ENCODE measurements at places on chromosomes 4 and X. TPM values are rescaled to one million over a fixed set of nuclear protein-coding genes. Genes with fewer than 3 reads are reported as not detected.

SMIM14 gene
- 32.3 TPM for total RNA-seq

RPGR gene
- total RNA-seq: 8.5 TPM

ADAD1 gene
- not detected for total RNA-seq

GUCY1A1 gene
- total RNA-seq: 0.20 TPM

FGD1 gene
- total RNA-seq: 36.3 TPM

NSDHL gene
- 26.1 TPM for total RNA-seq

FANCB gene
- 13.2 TPM for total RNA-seq

PSAPL1 gene
- not detected for total RNA-seq

MAP3K15 gene
- 4.4 TPM for total RNA-seq

MSANTD1 gene
- 0.99 TPM for total RNA-seq

KCNIP4 gene
- not detected for total RNA-seq

FRG2 gene
- total RNA-seq: not detected

RPL10 gene
- 2,241 TPM for total RNA-seq

RPA4 gene
- not detected for total RNA-seq

TENM3 gene
- total RNA-seq: 59.7 TPM

FAM149A gene
- total RNA-seq: 14.6 TPM

RNF212 gene
- total RNA-seq: 2.7 TPM

OPRPN gene
- total RNA-seq: not detected

ERCC6L gene
- total RNA-seq: 19.8 TPM

TAF7L gene
- 0.17 TPM for total RNA-seq

GRCh38 chrX:20285511-20285910, 18.8 kb upstream of the RPS6KA3 start:
- no peak for DNase-seq

DNA sequence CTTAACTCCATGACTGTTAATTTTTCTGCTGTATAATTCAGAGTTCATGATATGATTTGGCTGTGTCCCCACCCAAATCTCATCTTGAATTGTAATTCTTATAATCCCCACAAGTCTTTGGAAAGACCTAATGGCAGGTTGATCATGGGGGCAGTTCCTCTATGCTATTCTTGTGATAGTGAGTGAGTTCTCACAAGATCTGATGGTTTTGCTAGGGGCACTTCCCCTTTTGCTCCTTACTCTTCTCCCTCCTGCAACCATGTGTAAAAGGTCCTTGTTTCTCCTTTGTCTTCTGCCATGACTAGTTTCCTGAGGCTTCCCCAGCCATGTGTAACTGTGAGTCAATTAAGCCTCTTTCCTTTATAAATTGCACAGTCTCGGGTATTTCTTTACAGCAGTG, 1751.9 kb downstream of the ARAP2 start:
- DNase-seq: no peak

DNA sequence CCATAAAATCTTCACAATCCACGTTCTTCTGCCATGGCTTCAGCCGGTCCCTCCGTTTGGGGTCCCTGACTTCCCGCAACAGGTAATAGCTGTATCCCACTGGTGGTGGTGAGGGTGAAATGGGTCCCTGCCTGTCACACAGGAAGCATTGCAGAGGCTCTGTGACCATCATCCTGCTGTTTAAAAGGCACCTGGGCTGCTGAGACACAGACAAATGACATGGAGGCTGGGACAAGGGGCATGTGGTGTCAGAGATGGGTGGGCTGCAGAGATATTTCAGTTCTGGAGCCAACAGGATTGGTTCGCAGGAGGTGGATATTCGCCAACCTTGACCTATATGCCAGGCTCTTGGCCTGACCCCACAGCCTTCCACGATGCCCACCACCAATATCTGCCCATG, 82.1 kb downstream of the JAKMIP1 start:
- DNase-seq: no peak

DNA sequence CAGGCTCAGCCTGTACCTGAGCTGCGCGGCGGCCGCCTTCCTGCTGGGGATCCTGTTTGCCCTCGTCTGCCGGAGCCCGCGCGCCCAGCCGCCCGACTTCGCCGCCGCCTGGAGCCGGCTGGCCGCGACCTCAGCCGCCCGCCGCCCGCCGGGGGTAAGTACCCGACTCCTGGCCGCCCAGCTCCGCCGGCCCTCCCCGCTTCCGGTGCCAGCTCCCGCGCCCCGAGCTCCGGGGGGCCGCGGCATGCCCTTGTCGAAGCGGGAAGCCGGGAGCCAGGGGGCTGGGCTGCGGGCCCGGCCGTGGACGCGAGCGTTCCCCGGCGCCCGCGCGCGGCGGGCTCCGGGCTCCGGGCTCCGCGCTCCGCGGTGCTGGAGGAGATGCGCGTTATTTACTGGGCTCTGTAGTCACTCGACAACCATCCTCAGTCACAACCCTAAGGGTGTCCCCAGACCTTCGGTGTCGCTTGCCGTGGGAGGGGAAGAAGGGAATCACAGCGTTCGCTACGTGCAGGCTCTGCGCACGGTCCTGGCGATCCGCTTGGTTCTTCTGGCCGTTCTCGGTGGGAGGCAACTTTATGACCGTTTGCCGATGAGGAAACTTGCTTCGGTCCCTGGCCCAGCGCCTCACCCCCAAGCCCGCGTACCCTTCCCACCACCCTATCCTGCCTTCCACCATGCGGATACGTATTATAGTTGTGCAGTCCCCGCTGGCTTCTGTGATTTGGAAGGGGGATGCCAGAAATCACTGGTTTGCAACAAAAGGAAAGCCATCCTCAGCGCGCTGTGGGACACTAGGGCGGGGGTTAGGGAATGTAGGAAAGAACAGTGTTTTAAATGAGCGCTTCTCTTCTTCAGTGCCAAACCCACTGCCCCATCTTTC, 944 bp downstream of the SNX25 start:
- peak; percentile 59 for DNase-seq

DNA sequence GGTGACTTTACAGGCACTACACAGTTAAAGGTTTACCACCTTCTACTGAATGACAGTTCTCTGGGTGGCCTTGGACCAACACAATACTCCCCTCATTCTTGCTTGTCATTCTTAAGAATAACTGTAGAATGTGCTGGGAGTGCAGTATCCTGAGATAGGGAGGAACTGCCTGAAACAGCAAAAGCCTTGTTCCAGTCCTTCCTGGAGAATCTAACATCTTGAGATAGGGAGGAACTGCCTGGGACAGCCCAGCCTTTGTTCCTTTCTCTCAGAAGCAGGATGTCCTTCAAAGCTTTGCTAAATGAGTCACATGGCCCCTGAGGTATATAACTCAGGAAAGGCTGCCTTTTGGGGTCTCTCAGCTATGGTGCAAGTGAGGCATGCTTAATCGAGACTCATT, 145.7 kb upstream of the MBNL3 start:
- no peak for DNase-seq

GRCh38 chr4:76984788-76985211, 35.2 kb downstream of the SEPTIN11 start:
- no peak for DNase-seq

GRCh38 chr4:16659079-16659478, 239.4 kb downstream of the LDB2 start:
- DNase-seq: no peak

- DNase-seq: peak; percentile 37
Measured at GRCh38 chr4:177051473-177052060, 258.1 kb upstream of the NEIL3 start.

GRCh38 chr4:82382751-82383150, 9.0 kb upstream of the HNRNPD start:
- DNase-seq: no peak

GRCh38 chr4:169092889-169093522, 83.0 kb upstream of the CBR4 start:
- no peak for DNase-seq

- DNase-seq: peak; percentile 29
Measured at GRCh38 chr4:14787894-14788293, 214.4 kb upstream of the CPEB2 start.

GRCh38 chr4:15656038-15656470, 897 bp upstream of the FBXL5 start:
- no peak for DNase-seq

DNA sequence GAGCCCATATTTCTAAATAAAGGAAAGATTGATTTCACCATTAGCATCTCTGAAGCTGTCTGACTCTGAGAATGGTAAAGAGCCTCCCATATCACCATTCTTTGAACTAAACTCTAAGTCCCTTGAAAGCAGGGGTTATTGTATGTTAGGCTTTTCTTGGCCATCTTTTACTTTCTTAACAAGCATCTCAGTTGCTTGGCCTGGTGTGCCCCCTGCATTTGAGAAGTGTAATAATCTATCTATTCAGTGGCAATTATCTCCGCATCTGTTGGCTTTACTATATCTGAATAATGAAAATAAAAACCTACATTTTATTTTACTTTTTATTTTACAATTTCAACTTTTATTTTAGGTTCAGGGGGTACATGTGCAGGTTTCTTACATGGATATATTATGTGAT, 128.3 kb upstream of the ARMCX2 start:
- no peak for DNase-seq

GRCh38 chr4:181365671-181366070, 877.5 kb upstream of the TENM3 start:
- DNase-seq: no peak

DNA sequence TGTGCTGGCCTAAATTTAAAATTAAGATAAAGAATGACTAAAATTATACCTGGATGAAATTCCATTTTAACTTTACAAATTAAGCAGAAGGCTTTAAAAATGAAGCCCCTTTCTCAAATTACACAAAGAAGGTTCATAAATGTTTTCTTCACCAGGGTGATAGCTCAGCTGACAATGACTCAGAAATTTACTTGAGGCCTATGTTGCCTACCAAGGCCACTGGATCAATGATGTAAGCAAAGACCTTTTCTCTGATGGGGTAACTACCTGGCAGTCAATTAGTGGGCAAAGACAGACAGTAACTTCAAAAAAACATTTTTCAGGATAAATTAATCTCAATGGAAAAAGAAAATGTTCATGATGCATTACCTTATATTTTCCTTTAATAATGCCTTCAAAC, 23.9 kb upstream of the GPR34 start:
- no peak for DNase-seq

- DNase-seq: no peak
Measured at GRCh38 chrX:107669261-107669660, 41.0 kb downstream of the PRPS1 start.

DNA sequence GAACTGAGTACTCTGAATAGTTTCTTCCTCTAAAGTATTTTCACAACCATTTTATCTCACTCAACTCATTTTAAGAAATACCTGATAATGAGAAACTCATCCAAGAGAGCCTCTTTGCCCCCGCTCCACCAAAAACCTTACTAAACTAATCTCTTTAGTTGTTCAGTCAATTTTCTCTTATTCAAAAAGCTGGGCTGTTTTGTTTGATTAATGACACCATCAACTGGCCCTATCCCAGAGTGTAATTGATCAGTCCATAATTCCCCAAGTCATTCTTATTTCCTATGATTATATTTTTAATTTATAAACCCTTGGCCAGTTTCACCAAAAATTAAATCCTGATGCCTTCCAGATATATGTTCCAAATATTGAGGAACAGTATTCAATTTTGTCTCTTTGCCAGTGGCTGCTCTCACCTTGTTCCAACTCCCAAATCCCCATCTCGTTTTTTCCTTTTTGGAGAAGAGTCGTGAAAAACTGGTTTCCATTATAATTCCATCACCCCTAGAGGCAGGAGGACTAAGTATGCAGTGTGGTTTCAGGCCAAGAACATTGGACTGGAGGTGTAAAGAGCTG, 10.4 kb downstream of the LIMCH1 start:
- DNase-seq: no peak

GRCh38 chrX:146433771-146434170, 375.8 kb upstream of the CXorf51B start:
- DNase-seq: no peak

GRCh38 chr4:169420291-169420690, 149.5 kb upstream of the SH3RF1 start:
- no peak for DNase-seq

- DNase-seq: no peak
Measured at GRCh38 chr4:109560687-109561461, 828 bp downstream of the MCUB start.

DNA sequence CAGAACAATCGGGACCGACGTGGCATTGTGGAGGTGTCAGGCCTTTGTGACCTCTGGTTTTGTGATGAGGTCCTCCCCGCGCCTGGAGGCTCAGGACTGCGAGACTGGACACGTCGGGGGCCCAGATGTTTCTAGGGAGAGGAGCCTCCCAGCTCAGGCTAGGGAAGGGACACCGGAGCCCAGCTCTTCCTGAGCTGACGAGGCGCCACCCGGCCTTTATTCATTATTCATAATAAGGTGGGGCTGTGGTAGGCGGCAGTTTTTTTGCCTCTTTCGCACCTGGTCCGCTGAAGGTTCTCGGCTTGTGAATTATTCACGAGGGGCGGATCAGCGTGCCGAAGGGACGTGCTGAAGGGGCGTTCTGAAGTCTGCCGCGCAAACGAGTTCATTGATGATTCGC, 2.3 kb upstream of the UBA1 start:
- peak; percentile 17 for DNase-seq

DNA sequence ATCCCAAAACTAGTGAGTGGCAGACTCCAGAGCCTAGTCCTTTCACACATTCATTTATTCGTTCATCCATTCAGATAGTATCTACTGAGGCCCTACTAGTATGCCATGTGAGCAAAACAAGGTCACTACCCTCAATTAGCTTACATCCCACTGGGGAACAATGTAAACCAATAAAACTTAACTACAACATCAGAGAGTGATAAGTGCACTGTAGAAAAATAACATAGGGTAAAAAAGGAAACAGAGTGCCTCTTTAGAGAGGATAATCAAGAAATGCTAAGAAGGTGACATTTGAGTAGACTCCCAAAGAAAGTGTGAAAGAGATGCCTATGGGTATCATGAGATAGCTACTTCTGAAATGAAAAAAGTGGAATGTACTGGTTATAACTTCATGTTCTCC, 18.5 kb downstream of the PAPSS1 start:
- DNase-seq: no peak
